ENCODE measurements at places on chromosomes 6 and 20. TPM values are rescaled to one million over a fixed set of nuclear protein-coding genes. Genes with fewer than 3 reads are reported as not detected.

DNA sequence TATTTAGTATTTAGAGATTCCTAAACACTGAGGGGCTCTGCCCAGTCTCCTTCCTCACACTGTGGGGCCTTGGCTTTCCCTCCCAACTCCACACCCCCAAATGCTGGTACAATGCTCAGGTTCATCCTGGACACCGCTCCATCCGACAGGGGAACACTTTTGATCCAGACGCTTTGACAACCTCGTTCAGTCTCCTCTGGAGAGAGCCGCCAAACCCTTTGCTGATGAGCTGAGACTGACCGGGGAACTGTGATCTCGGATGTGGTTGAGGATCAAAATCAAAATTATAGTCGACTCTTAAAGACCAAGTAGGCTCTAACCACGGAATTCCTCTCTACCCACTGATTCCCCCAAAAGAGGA, 38.8 kb upstream of the HLA-E start:
- DNase-seq = no peak

The PSORS1C1 gene
- total RNA-seq = 9.8 TPM

- DNase-seq = peak; percentile 76
Observed at GRCh38 chr6:149934249-149935156, 7.3 kb upstream of the ULBP2 start.

GRCh38 chr20:6040958-6041807, 12.7 kb downstream of the LRRN4 start:
- DNase-seq = no peak

- no peak for DNase-seq
Observed at GRCh38 chr6:11428371-11428770, 109.2 kb upstream of the TMEM170B start.

The PRSS16 gene
- total RNA-seq = 14.5 TPM

GRCh38 chr6:118652051-118652615, 742 bp upstream of the CEP85L start:
- DNase-seq = no peak

GRCh38 chr20:6780433-6781190, 13.1 kb downstream of the BMP2 start:
- no peak for DNase-seq

- DNase-seq = no peak
Observed at GRCh38 chr6:124496334-124496733, 465.9 kb upstream of the RNF217 start.

The LINC00237 gene
- total RNA-seq = not detected

The HLA-F gene
- total RNA-seq = 24.6 TPM

GRCh38 chr20:18796282-18796833, 17.2 kb upstream of the SCP2D1 start:
- no peak for DNase-seq

- DNase-seq = no peak
Observed at GRCh38 chr6:45148278-45148677, 179.9 kb upstream of the RUNX2 start.

DNA sequence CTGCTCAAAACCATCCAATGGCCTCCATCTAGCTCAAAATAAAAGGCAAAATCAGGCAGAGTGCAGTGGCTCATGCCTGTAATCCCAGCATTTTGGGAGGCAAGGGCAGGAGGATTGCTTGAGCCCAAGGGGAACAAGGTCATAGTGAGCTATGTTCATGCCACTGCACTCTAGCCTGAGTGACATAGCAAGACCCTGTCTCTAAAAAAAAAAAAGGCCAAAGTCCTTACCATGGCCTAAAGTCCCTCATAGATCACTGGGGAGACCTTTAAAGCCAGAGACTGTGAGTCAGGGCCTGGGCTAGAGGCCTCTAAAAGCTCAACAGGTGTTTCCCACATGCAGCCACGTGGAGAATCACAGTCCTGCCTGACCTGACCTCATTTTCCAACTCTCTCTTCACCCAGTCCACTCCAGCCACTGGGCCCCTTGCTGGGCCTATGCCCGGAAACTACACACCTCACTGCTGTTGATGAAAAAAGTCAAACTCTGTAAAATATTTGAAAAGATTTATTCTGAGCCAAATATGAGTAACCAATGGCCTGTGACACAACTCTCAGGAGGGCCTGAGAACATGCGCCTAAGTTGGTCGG, 28.2 kb upstream of the TAB2 start:
- DNase-seq = no peak

DNA sequence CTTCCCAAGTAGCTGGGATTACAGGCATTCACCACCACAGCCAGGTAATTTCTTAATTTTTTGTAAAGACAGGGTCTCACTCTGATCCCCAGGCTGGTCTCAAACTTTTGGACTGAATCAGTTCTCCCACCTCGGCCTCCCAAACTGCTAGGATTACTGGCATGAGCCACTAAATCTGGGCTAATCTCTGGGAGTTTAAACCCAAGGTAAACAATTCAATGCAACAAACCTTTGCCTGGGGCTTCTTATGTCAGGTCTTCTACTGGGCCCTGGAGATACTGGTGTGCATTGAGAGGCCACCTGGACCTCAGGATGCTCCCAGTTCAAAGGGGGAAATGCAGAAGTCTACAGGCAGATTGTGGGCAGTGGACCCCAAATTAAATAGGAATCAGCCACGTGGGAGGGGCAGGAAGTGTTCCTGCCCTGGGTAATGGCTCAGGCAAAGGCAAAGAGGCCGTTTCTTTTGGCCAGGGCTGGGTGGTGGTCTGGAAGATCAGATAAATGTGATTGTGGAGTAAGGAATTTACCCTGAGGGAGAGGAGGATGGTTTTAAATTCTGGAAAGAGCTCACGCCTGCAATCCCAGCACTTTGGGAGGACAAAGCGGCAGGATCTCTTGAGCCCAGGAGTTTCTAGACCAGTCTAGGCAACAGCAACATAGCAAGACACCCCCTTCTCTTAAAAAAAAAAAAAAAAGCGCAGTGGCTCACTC, 1.3 kb upstream of the MYBL2 start:
- DNase-seq = no peak

DNA sequence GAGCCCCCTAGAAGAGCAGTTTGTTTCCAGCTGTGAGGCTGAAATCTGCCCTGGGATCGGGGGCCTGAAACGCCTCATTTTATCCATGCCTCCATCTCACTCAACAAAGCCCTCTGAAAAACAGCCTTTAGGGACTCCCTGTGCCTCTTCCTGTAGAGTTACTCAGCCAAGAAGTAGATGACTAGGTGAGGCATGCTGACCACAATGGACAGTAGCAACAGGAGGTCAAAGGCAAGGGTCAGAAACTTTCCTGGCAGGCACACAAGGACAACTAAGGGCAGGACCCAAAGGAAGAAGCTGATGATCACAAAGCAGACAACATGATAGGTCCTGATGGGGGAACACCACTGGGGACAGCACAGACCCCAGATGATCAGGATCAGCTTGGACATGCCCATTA, 12.8 kb downstream of the MAS1L start:
- DNase-seq = no peak

The RGS17 gene
- total RNA-seq = 3.9 TPM

The PNLDC1 gene
- 0.37 TPM for total RNA-seq

DNA sequence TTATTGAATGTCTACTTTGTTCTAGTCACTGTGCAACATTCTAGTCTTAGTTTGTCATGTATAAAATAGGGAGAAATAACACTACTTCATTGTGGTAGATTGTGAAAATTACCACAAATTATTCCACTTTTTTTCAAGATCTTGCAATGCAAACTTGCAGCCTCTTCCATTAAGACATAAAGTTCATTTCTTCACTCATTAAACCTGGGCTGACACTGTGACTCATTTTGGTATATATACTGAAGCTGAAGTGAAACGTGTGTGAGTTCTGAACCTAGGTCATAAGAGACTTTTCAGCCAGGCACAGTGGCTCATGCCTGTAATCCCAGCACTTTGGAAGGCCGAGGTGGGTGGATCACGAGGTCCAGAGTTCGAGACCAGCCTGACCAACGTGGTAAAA, 329.0 kb downstream of the BCKDHB start:
- no peak for DNase-seq

DNA sequence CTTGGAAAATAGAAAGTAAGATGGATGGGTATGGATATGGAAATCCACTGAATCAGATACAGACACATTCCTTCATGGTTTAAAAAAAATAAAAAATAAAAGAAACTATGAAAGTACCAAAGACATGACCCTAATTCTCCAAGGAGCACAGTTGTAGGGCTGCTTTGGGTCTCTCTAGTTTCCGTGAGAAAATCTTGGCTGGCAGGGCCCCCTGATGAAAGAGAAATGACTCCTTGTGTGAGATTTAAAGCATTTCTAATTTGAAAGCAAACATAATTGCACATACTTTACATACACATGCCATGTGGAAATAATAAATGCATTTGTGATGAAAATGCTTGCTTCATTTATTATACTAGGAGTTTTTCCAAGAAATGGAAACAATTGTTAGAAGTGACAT, 593.9 kb upstream of the BTBD3 start:
- no peak for DNase-seq

The RCAN2 gene
- total RNA-seq = 0.57 TPM

The HSPA1L gene
- total RNA-seq = 0.12 TPM

DNA sequence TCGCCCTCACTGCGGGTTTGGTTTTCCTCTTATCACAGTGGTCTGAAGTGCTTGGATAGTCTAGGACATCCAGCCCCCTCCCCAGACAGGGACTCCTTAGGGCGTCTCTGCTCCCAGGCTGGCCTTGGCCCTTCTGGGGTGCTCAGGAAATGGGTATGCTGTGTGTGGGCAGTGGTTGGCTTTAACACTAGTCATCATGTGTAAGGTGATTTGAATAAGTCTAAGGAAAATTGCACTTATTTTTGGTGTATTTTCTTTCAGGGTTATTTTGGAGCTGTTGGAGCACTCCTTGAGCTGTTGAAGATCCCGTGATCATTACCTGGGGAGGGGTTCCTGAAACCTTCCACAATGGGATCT, 33.8 kb downstream of the PANK2 start:
- no peak for DNase-seq

DNA sequence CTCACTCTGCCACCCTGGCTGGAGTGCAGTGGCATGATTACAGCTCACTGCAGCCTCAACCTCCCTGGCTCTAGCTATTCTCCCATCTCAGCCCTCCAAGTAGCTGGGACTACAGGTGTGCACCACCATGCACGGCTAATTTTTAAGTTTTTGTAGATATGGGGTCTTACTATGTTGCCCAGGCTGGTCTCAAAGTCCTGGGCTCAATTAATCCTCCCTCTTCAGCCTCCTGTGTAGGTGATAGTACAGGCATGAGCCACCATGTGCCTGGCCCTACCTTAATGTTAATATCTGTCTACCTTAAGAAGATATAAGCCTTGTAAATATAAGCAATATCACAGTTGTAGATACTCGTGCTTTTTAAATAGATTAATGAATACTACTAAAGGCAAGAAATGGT, 16.7 kb downstream of the EEF1A1 start:
- no peak for DNase-seq

- DNase-seq = no peak
Observed at GRCh38 chr6:123804014-123804786, 535 bp downstream of the NKAIN2 start.

GRCh38 chr6:142676027-142676443, 268.9 kb downstream of the HIVEP2 start:
- no peak for DNase-seq

DNA sequence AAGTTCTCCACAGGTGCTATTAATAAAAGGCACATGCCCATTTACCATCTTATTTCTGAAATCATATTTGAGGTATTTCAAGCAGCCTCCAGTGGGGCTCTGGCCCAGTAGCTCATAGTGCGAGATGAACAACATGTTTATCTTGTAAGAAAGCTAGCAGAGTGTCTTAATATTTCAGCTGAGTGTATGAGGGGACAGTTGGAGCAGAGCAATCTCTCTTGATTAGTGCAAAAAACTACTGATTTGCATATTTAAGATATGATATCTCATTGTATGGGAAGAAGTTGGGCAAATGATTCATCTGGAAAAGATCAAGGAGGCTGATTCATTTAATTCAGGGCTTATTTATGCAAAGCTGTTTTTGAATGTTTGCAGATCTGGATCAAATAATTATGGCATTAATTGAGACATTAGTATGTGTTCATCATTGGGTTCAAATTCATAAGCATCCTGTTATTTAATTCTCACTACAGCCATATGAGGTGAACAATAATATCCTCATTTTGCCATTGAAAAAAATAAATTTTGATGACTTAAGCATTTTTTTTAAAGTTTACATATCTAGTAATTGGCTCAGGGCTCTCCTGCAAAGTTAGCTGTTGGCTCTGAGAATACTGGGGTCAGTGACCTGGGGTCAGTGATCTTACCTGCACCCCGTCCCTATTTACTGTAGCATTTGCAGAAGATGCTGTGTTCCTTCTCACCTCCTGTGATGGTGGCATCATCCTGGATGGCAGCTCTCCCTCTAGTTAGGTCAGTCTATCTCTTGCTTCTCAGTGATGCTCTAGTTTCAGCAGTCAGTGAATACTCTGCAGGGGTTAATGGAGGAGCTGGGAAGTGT, 24.1 kb upstream of the GCLC start:
- no peak for DNase-seq

The MICB gene
- total RNA-seq = 21.7 TPM

GRCh38 chr6:13687917-13688351, 23.7 kb downstream of the RANBP9 start:
- no peak for DNase-seq

The KCNK16 gene
- total RNA-seq = not detected

The LRRC73 gene
- 1.2 TPM for total RNA-seq

DNA sequence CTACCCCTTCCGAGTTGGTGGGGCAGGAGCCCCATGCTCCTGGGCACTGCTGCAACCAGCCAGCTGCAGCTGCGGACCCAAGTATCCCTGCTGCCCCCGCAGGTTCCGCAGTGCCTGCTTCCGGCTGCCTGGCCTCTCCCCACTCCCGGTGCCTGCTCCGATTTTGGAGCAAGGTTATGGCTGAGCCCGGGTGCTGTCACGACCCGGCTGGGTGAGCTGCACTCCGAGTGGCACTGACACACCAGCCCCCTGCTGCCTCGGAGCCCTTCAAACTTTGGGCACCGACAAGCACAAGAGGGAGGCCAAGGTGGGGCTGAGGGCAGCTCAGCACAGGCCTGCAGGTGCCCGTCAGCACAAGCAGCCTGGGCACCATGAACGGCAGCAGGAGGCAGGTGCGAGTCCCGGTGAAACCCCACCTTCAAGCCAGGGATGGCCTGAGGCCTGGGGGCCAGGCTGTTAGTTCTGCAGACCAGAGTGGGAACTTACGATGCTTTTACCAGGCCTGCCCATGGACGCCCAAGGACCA, 25.9 kb upstream of the HACE1 start:
- DNase-seq = no peak

DNA sequence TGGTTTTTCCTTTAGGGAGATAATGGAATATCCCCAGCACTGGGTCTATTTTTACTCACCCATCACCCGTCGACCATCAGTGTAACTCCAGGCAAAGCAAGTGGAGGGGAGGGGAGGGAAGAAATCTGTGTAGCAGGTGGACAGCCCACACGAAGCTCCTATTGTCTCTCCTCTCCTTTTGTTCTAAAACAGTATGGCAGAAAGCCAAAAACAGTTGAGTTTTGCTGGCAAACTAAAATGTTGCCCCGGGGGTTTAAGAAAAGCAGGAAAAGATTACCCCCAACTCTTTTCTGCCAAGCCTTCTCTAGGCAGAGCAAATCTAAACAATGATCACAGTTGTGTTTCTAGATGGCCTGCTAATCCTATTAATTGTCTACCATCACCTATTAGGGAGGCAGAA, 89.7 kb downstream of the PREP start:
- no peak for DNase-seq

- no peak for DNase-seq
Observed at GRCh38 chr6:48996461-48997119, 466.5 kb downstream of the MMUT start.

- peak; percentile 36 for DNase-seq
Observed at GRCh38 chr20:31833130-31833930, 12.1 kb downstream of the FOXS1 start.

GRCh38 chr6:100987556-100987955, 106.4 kb upstream of the ASCC3 start:
- DNase-seq = no peak

- DNase-seq = no peak
Observed at GRCh38 chr6:84779380-84779779, 15.0 kb upstream of the TBX18 start.
